Adipocyte (in vitro differentiated cells): ENCODE measurements at places on chromosomes 11 and 22.
A peak's percentile ranks its signal among the peaks of the same experiment; 100 is the strongest.

DNA sequence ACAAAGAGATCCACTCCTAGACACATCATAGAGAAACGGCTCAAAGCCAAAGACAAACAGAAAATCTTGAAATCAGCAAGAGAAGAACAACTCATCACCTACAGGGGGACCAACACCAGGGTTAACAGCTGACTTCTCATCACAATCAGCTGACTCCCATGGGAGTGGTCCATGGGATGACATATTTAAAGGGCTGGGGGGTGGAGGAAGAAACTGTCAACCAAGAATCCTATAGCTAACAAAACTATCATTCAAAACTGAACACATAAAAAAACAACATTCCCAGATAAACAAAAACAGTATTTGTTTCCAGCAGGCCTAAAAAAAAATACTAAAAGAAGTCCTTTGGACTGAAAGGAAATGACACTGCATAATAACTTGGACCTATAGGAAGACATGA, 86.7 kb downstream of the APOL5 start:
- DNase-seq: no peak

- peak; percentile 79 for DNase-seq
These were observed at the start of gene MTFP1 for GRCh38 chr22:30425616-30426387. MTFP1 (plus strand) TSS chr22:30425768; CDS start chr22:30425880, 112 bp downstream.

DNA sequence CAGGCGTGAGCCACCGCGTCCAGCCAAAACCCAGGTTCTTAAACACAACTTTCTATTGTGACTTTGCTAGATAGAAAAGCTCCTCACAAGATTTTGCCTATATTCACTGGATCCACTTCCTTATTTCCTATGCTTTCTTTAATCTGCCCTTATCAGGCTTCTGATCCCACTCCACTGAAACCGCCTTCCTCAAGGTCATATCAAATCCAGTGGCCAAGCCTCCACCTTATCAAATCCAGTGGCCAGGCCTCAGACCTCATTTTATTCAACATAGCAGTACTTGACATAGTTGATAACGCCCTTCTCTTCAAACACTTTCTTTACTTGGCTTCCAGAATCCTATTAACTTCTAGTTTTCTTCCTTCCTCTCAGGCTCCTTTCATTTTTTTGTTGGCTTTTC, 29.5 kb downstream of the DIXDC1 start:
- no peak for DNase-seq

DNA sequence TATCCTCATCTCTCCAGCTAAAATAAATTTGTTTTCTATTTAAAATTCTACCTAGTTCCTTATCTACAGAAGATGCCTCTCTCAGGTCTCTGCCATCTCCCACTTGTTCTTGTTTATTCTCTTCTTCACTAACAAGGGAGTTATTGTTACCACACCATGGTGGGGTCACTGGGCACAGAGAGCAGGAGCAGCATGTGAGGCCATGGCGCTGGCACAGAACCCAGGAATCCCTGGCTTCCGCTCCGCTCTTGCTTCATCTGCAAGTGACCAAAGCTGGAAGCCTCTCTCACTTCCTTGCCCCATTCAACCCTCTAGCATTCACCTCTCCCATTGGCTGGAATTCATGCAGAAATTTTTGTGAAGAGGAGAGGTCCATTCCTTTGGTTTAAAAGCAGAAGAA, 190.7 kb upstream of the NCAM1 start:
- no peak for DNase-seq

- DNase-seq: no peak
These were observed 2.0 kb upstream of the KCNJ1 start for GRCh38 chr11:128868841-128869671.

DNA sequence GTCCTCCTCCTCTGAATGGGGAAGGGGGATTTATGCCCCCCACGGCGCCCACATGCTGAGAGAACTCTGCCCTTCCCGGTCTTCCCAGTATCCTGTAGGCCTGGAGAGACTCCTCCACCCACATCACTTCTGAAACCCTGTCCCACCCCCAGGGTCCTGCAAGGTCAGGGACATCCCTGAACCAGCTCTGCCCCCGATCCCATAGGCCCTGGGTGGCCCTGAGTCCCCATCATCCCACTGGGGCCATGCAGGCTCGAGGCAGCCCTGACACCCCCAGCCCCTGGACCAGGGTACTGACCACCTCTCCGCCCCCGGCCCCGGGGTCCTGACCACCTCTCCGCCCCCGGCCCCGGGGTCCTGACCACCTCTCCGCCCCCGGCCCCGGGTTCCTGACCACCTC, 11.7 kb downstream of the B4GALNT4 start:
- DNase-seq: no peak

DNA sequence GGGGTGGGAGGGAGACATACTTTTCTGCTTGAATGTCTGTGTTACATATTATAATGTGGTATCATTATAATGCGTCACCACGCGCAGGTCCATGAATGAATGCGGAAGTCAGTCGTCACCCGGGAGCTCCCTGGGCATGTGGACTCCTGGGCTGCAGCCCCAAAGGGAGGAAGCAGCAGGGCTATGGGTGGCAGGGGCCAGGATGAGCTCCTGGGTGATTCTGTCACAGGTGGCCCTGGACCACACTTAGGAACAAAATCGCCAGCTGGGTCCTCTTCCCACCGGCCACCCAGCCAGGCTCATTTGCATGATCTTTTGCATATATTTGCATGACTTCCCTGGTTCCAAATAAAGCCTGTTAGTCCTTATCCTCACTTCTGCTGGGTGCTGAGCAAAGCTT, 51.2 kb downstream of the KCNJ4 start:
- DNase-seq: no peak

DNA sequence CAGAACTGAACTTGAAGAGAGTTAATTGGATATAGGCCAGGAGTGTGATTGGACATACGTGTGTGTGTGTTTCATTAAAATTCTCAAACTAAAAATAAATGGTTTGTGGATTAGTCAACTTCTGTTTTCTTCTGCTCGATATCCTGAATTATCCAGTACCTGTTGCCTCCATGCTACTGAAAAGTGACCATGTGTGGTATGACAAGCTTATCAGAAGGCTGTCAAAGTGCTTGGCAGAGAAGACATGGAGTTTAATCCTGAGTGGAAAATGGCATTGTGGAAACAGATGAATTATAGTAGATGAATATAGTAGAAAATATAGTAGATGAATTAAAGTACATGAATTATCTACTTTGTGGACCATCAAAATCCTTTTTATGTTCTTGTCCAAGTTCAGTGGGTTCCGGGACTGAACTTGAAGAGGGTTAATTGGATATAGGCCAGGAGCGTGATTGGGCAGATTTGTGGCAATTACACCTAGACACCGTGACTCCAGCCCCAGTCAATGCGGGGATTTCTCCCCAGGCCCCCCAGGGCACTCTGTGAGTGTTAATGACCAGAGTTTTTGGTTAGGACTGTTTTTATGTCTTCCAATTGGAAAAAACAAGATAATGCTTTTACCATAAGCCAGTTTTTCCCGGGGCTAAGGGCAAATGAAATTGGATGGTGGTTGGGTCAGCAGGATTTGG, 30.1 kb downstream of the GRAMD1B start:
- DNase-seq: no peak

GRCh38 chr22:35733791-35734516, 16.3 kb downstream of the APOL5 start:
- DNase-seq: no peak

GRCh38 chr11:69859275-69859934, 40.2 kb upstream of the FGF3 start:
- DNase-seq: no peak

DNA sequence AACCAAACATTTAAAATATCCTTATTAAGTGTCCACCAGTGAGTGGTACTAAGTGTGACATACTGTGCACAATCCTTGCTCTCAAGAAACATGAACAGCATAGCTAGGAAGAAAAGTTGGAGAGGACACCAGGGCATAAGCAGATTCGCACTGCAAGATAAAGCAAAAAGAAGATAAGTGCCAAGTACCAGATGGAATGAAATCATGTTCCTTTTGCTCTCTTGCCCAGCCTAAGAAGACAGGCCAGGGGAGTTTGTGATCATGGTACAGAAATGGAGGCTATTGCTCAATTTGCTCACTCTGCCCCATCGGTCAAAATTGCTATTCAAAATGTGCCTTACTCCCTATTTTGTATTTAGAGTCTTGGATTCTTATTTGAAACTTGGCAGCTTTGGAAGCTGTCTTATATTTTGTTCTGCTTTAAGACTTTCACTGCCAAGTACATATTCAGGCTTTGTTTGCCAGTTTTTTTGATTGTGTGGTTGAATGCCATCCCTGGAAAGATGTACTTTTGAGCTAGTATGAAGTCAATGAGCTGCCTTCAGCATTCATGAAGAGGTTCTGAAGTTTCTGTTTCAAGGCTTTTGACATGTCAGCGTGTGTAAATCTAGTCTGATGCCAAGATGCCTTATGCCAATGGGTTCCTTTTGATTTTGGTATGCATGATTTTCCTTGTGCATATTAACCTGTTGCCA, 90.3 kb downstream of the PAX6 start:
- DNase-seq: no peak

DNA sequence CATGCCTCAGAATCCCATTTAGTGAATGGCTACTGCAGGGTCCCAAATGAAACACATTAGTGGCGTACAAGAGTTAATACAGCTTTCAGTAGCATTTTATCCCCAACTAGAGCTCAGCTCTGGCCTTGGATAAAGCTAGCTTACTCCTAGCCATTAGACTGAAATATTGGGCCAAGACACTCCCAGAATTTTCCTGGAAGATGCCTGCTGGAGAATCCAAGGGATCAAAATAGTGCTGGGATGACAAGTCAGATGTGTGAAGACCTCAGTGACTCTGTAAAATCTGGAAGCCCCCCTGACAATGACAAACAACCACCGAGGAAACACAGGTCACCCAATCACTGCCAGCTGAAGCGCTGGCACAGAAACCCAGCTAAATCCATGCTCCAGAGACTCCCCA, 303.1 kb upstream of the SORL1-AS1 start:
- no peak for DNase-seq

DNA sequence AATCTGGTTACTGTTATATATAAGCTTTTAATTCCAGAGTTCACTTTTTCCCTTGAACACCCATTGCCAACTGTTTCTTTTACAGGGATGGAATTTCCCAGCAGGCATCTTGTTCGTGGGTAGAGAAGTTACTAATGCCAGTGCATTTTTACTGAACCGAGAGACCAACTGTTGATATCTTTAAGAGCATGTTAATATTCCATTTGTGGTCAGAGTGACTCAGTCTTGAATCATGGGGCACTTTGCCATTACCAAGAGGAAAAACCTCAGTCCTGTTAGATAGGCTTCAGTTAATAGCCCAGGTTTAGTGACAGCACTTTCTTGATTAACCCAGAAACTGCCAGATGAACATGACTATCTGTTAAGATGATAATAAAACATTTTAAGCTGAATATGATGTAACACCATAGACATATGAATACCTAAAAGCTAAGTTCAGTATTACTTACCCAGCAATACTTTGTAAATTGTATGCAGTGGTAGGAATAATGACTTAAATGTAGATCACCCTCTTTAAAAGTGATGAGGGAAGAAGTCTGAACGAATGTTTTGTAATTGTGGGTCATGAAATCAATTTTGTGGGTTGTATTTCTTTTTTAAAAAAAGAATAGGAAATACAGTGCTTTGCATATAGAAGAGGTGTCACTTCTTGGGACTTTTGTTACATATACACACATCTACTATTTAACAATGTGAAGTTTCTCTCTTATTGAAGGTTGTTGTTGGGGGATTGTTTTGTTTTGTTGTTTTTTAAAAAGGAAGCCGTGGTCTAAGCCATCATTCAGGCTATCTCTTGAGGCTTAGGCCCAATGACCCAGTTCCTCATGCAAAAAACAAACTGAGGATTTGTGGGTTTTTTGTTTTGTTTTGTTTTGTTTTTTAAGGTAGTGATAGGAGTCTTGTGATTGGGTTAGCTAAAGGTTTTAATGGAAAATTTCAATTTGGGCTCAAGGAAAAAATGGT, 79.2 kb upstream of the GRIK4 start:
- peak; percentile 96 for DNase-seq

- no peak for DNase-seq
These were observed 1282.9 kb downstream of the TBC1D22A start for GRCh38 chr22:48045369-48045768.

DNA sequence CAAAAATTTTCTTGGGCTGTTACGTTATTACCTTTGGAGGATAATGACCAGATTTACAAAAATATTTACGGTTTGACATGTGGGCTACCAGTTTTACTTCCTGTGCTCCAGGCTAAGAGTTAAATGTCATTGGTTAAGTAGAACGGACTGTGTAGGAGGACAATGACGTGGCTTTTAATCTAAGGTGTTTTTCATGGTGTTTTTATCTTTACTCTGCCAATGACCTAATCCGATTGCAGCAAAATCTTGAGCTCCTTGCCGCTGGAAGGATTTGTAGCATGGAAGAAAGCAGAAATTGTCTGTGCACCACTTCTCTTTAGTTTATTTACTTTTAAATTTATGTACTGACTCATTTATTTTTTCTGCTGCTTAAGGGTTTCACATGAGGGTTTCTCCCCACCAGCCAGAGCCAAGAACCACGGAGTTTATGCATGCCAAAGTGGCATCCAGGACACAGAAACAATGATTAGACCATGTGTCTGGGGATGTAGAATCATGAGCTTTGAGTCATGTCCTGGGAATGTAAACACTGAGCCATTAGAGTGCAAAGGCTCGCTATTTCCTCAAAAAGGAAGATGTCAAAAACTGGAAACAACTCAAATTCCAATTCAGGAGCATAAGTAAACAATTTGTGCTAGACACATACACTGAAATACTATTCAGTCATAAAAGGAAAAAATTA, 1.9 kb upstream of the CARD16 start:
- DNase-seq: peak; percentile 97
